Femur (tissue), 1 donor: ENCODE measurements at places on chromosomes 12 and 14.
A peak's percentile ranks its signal among the peaks of the same experiment; 100 is the strongest.

- DNase-seq: no peak
Measured at GRCh38 chr14:88225721-88226120, 97.3 kb downstream of the KCNK10 start.

- DNase-seq: no peak
Measured at GRCh38 chr12:57009949-57010626, 3.7 kb upstream of the ZBTB39 start.

DNA sequence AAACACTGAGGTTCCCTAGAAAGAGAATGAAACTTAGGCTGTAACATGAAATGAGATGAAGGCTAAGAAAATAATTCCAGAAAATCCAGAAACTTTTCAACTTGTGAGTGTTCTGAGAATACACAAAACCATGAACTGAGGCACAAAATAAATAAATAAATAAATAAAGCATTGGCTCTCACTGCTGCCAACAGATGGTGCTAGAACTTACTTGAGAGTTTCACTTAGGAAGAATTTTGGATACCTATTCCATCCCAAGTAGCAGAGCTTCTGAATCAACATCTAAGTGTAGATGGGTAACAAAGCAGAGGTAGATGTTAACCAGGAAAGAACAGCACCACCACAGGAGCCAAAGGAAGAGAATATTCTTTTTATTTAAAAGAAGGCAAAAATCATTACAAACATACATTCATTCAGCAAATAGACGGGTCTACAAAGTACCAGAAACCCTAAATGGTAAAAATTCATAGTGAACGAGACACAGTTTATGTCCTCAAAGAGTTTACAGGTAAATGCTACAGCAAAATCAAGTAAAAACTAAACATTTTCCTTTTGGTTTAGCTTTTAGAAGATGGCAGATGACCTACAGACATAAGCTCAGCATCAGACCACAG lies 16.7 kb downstream of the EPS8 start:
- no peak for DNase-seq

DNA sequence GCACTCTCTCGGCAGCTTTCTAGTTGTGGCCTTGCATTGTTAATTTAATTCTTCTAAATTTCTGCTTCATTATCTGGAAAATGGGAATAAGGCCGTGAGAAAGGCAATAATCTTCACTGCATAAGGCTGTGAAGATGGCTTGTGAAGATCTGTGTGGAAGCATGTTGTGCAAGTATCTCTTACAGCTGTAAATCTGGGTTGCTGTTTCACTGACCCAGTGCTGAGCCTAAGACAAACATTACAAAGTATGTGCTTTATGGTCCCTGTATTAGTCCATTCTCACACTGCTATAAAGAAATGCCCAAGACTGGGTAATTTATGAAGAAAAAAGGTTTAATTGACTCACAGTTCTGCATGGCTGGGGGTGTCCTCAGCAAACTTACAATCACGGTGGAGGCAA lies 101.0 kb upstream of the PTPRR start:
- no peak for DNase-seq

- DNase-seq: no peak
Measured at GRCh38 chr14:32726516-32726915, 212.2 kb upstream of the NPAS3 start.

- no peak for DNase-seq
Measured at GRCh38 chr14:73887318-73887616, 608 bp downstream of the ZNF410 start.

GRCh38 chr14:54109521-54110120 lies 153.0 kb upstream of the BMP4 start:
- no peak for DNase-seq

DNA sequence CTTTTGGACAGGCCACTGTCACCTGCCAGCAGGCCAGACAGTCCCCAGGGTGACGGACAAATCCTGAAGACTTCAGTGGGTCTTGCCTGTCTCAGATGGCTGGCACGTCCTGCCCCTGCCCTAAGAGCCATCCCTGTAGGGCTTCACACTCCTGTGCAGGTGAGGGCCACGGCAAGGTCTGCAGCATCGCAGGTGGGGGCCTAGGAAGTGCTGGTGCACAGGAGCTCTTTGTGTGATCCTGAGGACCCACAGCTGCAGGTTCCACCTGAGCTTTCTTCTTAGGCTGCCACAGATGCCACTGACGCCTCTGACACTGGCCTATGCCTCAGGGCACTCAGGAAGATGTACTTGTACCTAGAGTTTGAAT lies 108.5 kb upstream of the FKBP4 start:
- no peak for DNase-seq

- DNase-seq: no peak
Measured at GRCh38 chr12:113909776-113910420, 56.2 kb downstream of the RBM19 start.

- DNase-seq: no peak
Measured at GRCh38 chr12:108724054-108724889, 7.0 kb downstream of the CORO1C start.

DNA sequence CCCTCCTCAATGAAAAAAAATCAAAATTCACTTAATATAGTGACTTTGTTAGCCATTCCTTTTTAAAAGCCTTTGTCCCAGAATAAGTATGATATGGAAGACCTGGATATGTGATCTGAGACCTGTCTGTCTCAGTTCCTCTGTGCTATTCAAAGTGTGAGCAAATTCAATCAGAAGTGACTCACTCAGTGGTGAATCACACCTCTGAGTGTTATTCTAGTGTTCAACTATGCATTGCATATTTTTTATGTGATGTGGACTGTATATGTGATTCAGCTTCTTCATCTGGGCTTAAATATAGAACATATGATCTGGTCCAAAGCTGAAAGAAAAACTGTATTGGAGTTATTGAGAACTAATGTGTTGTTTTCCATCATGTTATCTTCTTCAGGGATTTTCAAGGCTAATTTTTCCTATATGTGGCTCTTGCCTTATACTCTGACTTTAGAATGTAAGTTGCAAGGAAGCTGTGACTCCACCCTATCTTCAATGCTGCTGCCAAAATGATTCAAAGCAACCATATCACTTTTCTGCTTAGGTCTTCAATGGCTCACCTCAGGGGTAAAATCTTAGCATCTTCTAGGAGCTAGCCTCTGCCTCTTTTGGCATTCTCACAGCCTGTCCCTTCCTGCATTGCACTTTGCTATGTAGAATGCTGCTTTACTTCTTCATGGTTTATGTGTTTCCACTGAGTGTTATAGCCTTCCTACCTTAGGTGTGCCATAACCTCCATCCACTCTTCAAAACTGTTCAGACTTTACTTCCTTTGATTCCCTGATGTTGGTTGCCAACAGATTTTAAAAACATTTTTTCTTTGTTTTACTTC lies 169.8 kb downstream of the OTOGL start:
- DNase-seq: no peak

- DNase-seq: no peak
Measured at GRCh38 chr14:95668235-95668772, 17.9 kb upstream of the TCL1B start.

DNA sequence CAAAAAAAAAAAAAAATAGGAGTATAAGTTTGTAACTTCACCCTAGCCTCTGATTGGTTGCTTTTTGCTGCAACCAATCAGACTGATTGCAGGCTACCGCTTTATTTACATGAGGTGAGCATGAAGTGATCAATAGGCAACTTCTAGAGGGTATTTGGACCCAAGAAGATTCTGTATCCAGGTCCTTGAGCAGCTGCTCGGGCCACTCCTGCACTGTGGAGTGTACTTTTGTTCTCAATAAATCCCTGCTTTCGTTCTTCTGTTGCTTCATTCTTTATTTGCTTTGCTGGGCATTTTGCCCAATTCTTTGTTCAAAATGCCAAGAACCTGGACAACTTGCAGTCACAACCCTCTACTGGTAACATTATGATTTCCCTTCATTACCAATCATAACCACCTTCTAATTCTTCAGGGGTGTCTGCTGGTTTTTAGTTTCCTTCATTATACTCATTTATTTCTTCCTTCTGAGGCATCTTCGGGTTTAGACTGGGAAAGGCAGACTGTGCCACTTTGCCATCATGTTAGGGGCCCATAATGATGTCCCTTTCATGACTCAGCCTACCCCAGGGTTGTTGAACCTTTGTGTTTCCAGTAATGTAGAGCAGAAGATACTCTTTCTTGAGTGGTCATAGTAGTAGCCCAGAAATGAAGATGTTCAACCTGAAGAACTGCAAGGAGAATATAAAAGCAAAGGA lies 43.4 kb upstream of the LIMA1 start:
- no peak for DNase-seq

DNA sequence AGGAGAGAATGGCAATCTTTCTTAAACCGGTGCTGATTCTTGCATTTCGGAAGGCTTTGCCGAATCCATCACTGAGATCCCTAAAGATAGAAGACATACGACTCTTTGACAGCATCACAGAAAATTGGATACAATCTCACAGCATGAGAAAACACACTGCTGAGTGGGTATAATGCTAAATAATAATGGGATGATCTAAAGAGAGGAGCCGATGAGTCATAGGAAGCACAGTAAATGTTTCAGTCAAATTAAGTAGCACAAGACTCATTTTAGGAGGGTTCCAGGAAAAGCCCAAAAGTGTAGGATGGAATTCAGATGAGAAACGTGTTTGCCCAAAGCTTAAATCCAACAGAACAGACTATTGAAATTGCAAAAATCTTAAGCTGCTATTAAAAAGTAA lies 81.7 kb downstream of the CPNE8 start:
- DNase-seq: no peak

DNA sequence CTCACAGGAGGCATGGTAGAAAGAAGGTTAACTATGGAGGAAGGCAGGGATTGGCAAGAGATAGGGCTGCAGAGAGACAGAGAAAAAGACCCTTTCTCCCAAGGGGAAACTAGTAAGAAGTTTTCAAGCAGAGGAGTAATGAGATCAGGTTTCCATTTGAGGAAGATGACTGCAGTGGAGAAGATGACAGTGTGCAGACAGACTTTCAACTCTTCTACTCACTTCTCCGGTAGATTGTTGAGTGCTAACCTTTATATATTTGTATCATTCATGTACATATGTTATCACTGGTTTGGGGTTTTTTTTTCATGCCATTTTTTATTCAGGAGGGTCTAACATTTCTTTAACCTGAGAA lies 5.9 kb upstream of the B3GNT4 start:
- no peak for DNase-seq

DNA sequence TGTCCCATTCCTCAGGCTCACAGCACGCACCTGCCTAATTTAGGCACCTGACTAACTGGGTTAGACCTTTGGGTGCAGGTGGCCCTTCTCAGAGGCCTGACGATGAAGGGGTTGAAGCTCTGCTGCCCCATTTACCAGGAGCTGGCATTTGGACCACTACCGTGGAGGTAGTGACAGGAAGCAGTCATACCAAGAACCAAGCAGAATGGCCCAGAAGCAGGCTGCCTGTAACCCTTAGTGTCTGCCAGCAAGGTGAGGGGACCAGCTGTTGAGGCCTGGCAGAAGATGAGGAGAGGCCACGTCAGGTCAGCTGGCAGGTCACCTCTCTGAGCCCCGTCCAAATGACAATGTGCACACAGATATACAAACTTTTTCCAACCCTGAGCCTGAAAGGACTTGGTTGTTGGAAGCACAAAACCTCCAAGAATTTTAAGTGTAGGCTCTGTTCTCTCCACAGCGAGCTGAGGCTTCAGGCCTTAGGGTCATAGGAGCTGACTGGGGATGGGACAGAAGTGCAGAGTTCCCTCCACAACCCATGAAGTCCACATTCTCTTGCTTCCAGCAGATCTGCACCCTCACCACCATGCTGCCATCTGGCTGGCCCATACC lies 23.1 kb downstream of the VASH1 start:
- no peak for DNase-seq

DNA sequence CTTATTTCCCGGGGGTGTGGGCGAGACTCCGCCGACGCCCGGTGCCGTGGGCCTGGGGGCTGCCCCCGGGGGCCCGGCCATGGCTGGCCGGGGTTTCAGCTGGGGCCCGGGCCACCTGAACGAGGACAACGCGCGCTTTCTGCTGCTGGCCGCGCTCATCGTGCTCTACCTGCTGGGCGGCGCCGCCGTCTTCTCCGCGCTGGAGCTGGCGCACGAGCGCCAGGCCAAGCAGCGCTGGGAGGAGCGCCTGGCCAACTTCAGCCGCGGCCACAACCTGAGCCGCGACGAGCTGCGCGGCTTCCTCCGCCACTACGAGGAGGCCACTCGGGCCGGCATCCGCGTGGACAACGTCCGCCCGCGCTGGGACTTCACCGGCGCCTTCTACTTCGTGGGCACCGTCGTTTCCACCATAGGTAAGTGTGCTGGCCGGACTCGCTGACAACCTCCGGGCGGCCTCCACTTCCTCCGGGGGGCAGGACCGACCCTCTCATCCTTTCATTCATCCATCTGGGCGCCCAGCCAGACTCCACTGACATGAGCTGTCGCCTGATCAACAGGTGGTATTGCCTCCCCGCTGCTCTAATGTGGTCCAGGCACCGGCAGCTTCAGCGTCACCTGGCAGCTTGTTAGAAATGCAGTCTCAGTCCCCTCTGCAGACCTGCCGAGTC lies 467 bp downstream of the KCNK13 start:
- peak; percentile 25 for DNase-seq

DNA sequence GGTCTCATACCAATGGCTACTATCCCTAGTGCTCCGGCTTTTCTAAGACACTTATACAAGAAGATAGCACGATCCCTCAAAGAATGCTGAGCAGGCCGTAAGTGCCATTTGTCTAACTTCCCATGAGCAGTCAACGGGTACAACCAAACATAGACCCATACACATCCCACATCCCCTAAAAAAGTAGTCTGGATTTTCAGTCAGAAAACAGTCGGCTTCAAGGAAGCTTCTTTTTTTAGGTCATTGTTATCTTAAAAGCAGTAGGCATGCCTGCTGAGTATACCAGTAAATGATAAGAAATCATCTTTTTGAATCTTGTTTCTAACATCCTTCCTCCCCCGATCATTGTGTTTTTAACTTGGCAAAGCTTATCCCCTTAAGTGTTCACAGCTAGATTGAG lies 19.8 kb downstream of the OSBPL8 start:
- DNase-seq: no peak

DNA sequence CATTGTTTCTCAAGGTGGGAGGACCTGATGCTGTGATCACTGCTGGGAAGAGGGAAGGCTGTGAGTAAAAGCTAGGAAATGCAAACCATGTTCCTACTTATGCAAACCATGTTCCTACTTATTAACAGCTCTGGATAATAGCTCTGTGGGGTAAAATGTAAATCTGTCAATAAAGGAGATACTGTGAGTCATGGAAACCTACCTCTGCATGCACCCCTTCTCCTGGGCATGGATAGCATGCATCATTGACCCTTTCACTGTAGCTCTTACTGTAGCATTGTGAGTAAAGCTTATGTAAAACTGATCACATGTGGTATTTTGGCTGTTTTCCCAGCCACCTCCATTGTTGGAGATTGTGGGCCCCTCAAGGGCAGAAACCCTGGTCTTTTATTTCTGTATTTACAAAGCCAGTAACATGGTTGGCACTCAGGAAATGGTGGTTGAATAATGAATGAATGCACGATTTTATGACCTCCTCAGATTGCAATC lies 253.7 kb downstream of the GRIN2B start:
- no peak for DNase-seq

DNA sequence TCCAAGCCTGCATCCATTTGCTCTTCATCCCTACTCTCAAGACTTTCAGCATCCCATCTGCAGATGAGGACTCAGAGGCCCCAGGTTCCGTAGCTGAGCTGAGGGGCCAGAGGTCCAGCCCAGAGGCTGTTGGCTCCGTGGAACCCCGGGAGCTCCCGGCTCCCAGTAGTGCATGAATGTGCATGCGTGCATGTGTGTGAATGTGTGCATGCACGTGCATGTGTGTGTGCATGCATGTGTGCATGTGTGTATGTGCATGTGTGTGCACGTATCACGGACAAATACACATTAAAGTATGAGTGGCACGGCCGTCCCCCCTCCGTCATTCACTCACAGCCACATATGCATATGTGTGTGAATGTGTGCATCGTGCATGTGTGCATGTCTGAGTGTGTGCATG lies 149.9 kb downstream of the KIF26A start:
- peak; percentile 4 for DNase-seq

- DNase-seq: no peak
Measured at GRCh38 chr14:22569106-22569736, 19.8 kb downstream of the DAD1 start.
